ENCODE measurements at places on chromosomes 13 and 19.

DNA sequence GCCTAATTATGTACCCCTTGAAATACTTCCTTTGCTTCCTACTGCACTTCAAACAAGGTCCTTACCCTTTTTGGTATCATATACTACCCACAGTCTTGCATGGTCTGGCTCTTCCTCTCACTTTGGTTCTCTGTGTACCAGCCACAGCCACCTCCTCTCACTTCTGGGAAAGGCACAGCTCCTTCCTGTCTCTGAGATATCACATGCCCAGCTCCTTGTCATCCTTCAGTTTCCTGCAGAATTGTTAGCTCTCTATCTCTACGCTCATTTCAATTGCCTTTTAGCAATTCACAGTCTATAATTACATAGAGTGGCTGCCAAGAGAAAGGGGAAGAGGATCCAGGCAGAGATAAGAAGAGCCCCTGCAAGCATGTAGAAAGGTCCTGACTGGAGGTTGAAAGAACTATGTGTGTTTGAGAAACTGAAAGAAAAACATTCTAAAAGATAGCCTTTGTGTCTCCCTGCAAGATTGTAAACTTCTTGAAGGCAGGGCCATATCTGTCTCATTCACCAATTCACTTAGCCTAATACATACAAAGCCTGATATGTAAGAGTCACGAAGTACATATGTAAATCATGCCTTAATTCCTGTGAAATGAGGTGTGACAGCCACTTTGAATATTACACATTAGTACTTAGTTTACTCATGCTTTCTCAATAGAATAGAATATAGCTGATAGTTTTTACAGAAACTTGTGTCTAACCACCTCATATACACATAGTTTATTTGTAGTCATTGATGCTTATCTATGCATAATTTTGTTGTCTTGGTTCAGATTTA, 933.1 kb downstream of the DIAPH3 start:
- no peak for DNase-seq

DNA sequence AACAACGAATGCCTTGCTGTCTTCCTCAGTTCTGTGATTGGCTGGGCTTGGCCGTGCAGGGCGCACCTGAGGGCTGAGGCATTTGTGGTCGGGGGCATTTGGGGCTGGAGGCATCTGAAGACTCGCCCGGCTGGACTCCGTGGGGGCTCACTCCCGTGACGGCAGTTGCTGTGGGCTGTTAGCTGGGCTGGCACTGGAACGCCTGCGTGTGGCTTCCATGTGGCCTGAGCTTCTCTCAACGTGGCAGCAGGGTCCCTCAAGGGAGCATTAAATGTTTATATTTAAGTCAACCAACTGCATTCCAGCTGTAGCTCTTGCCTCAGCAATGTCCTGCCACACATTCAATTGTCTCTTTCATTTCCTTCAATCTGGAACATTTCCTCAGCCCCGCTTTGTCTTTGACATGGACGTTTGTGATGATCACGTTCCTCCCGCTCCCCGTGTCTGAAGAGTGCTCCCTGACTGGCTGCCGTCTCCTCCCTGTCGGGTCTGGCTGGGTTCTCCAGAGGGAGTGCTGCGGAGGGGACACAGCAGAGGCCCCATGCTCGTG, 21.0 kb downstream of the CCDC8 start:
- no peak for DNase-seq

- peak; percentile 60 for DNase-seq
Measured at GRCh38 chr13:28058866-28059613, 41.3 kb downstream of the FLT3 start.

GRCh38 chr19:46232468-46232867, 2.9 kb downstream of the IGFL1 start:
- DNase-seq, result no peak

GRCh38 chr13:97142452-97142851, 79.7 kb upstream of the MBNL2 start:
- no peak for DNase-seq

DNA sequence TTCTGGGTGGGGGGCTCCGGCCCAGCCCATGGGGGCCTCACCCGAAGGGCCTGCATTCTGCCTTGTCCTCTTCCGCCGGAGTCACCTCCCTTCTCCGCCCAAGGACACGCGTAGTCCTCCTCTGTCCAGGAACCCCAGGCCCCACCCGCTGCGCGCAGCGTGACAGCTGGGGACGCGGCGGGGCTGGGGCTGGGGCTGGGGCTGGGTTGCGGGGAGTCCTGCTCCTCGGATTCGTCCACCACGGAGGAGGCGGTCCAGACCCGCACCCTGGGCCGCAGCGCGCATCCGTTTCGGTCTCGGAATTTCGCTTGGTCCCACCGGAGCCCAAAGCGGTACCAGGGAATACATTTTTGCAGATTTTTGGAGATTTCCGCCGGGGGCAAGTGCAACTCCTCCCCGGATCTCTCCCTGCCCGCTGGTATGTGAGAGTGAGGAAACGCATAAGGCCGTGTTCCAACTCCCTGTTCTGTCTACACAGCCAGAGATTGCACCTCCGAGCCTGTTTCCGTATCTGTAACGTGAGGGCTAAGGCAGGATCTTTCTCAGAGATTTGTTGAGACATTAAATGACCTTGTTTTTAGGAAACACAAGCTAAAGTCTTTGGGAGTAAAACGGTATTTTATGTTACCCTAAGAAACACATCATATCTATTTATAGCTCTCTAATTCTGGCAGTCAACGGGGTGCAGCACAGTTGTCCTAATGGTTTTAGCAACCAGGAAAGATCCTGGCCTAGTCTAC, at the start of gene COX7A1:
COX7A1 (minus strand) TSS at position 96 of the 740 bp plus-strand sequence; CDS start at position 56, 40 bp downstream.
- DNase-seq, result no peak

GRCh38 chr19:1249298-1249989, 1.1 kb downstream of the MIDN start:
- peak; percentile 92 for DNase-seq

DNA sequence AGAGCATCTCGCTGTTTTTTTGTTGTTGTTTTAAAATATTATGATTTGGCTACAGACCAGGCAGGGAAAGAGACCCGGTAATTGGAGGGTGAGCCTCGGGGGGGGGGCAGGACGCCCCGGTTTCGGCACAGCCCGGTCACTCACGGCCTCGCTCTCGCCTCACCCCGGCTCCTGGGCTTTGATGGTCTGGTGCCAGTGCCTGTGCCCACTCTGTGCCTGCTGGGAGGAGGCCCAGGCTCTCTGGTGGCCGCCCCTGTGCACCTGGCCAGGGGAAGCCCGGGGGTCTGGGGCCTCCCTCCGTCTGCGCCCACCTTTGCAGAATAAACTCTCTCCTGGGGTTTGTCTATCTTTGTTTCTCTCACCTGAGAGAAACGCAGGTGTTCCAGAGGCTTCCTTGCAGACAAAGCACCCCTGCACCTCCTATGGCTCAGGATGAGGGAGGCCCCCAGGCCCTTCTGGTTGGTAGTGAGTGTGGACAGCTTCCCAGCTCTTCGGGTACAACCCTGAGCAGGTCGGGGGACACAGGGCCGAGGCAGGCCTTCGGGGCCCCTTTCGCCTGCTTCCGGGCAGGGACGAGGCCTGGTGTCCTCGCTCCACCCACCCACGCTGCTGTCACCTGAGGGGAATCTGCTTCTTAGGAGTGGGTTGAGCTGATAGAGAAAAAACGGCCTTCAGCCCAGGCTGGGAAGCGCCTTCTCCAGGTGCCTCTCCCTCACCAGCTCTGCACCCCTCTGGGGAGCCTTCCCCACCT, 183.3 kb downstream of the KDM4B start:
- no peak for DNase-seq
